Left ventricle myocardium inferior (tissue), 1 donor: ENCODE measurements at places on chromosomes 7 and 10. TPM values are rescaled to one million over a fixed set of nuclear protein-coding genes. Genes with fewer than 3 reads are reported as not detected.

DNA sequence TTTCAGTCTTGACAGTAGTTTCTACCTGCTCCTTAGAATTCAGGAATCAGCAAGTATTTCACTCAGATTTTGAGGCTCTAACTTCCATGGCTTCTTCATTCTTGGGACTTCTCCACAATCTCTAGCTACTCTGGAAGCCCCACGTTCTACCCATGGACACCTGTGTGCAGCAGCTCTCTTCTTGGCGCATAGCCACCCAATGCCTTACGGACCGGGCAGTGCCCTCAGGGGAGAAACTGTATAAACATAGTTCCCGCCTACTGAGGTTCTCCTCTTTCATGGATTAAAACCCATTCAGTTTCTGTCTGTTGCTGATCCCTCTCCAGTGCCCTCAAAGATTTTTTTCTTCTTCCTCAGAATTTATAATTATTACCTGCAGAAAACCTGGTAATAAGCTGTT is 177.1 kb downstream of the SORCS1 start:
- no peak for DNase-seq

DNA sequence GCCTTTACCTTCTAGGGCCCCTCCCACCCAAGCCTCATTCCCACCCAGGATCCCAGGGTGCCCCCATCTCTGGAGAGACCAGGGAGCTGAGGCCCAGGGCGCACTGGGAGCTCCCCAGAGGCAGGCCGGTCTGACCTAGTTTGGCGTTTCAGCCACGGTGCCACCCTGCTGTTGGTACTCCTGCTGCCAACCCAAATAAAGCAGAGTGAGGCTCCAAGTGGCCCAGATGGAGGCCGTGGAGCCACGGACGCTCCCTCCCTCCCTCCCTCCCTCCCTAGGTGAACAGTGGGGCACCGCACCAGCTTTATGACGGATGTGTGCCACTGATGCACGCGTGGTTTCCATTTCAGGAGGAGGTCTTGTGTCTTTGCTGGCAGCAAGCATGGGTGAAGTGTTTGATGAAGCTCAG is 1.8 kb downstream of the INPP5A start:
- DNase-seq: peak; percentile 37

DNA sequence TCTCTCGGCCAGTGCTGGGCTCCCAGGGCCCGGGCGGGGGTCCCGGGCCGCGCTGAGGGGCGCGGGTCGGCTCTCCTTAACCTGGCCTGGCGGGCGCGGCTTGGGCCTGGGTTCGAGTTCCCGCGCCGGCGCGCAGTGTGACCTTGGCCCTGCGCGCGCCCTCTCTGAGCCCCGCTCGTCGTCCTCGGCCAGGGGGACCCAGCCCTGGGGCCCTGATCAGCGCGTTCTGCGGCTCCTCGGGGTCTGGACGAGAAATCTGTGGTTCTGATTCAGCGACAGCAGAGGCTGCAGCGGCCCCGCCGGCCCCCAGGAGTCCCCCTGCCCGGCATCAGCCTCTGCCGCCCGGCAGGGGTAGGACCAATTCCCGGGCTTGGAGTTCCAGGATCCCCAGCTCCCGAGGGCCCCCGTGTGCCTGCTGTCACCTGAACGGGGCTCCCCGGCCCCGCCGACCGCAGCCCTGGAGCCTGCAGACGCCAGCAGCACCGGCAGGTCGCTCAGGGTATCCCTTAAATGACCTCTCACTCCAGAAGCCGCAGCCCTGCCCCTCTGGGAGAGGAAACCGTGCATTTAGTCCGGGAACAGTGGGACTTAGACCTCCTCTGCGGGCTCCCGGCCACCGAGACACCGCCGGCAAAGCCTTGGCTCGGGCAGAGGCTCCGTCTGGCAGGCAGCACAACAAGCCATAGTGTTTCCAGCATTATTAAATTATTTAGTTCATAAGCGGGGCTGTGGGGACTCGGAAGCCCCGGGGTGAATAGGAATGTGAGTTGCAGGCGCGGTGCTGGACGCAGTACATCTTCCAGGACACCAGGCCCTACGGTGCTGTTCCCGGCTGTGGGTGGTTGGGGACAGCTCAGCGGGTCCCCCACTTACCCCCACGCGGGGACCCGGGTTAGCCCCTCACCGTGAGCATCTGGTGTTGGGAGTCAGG is 572 bp downstream of the CHST12 start:
- peak; percentile 40 for DNase-seq

GRCh38 chr7:31883761-31884164 is 186.4 kb downstream of the PDE1C start:
- DNase-seq: no peak

DNA sequence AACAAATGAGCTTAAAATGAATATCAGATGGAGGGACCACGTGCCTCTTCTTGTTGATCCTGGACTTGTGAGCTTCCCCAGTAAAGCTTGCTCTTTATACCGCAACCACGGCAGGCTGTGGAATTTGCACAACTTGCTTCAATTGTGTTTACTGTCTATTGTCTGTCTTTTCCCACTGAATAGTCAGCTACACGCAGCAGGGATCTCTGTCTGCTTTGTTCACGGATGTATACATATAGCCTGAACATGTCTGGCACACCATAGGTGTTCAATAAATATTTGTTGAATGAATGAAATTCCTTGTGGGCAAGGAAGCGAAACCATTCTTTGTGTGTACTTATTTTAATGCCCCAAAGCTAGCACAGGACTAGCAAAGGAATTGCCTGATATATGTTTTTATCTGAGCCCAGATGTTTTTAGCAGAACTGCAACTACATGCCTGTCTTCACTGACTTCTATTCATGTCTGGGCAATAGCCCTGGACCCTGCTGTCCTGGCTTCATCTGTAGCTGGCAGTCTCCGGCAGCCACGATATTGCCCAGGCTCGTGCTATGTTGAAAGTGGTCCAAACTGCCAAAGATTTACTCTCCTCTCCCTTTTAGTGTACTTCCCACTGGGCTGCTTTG is 29.9 kb upstream of the IFRD1 start:
- no peak for DNase-seq

DNA sequence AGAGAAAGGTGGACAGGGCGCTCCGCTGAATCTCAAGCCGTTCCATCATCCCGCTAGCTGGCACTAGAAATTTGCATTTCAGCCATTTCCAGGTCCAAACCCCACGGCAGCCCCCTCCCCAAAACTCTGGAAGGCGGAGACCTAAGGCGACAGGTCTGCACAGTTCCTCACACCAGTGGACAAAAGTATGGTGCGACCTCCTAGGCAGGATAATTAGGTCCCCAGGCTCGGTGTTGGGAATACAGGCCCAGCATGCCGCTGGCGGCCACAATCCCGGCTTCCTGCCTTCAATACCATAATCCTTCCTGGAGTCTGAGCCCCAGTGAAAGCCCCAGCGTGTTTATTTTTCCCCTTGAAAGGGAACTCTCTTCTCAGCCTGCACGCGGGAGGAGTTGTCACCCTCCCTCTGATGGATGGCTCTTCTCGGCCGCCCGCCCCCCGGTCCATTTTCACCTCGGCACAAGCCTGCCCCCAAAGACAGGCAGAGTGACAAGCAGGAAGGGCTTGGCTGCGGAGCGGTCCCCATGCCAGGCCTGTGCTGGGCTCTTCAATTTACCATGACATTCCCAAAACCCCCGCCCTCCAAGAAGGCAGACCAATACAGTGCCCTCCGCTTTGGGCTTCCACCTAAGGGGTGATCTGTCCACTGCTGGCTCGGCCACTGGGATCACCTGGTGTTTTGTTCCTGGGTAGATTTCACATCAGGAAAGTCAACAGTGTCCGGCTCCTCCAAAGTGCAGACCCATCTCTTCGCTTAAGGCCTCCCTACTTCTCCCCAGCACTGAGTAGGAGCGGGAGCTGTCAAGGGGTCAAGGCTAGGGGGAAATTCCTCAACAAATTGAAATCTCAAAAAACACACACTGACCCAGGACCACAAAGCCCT is 2.2 kb downstream of the FGFR2 start:
- DNase-seq: no peak

TRIM50 gene
- 0.33 TPM for total RNA-seq

OR2A1 gene
- total RNA-seq: not detected

KLF14 gene
- total RNA-seq: 0.11 TPM

MASTL gene
- total RNA-seq: 1.9 TPM
